Naive thymus-derived CD4-positive, alpha-beta T cell (primary cell): ENCODE measurements at places on chromosomes 5 and 9.

- DNase-seq: no peak
Measured at GRCh38 chr5:127951791-127952190, 131.8 kb upstream of the SLC12A2 start.

DNA sequence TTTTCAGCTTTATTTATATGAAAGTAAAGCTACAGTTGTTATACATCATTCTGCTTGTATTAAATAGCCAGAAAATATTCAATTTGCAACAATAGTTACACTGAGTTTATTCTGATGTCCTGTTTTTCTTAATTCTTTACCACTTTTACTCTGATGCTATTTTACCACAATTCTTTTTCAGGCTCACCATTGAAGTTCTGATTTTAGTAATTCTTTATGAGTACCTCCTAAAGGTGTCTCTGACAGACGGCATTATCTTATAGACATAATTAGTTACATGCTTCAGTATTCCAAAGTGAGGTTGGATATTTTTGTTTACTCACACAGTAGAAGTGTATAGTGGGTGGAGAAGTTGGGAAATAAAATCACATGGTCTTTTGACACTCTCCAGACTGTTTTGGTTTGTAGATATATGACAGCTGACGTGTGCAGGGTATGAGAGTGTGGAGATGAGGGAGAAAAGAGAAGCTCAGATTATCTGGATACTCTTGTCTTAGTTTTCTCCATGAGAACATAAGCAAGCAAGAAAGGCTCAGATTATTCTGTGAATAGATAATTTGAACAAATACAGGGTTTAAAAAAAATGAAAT is 97.4 kb downstream of the FBXO4 start:
- no peak for DNase-seq

DNA sequence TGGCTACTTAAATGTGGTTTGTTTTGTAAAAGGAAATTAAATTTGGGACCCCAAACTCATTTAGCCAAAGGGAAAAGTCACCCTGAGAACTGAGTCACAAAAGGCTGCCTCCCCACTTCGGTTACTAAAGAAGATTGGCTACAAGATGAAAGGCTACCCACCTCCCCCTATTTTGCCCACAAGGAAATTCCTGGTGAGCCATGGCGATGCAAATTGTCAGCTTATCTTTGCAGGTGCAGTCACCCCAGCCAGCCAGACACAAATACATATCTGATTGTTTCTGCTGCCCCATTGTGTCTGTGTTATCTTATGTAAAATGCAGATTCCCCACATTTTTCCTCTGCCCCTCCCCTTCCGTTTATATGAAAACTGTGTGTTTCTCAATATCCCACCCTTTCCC is 8.9 kb downstream of the PAEP start:
- DNase-seq: no peak

- DNase-seq: no peak
Measured at GRCh38 chr5:56677690-56678305, 137.6 kb upstream of the MAP3K1 start.

GRCh38 chr9:82745919-82746318 is 317.0 kb downstream of the RASEF start:
- no peak for DNase-seq

DNA sequence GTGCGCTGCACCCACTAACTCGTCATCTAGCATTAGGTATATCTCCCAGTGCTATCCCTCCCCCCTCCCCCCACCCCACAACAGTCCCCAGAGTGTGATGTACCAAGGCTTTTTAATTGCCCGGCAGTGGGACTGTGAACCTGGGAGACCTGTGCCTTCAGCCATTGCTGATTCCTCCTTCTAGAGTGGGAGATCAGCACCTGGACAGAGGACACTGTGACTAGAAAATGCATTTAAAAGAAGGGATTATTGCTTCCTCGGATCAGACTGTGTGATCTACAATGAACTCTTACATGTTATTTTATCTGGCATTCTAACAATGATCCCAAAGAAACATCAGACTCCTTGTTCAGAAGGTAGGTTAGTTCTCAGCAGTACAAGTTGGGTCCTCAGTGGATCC is 25.9 kb downstream of the CTSL start:
- DNase-seq: no peak

GRCh38 chr5:110376281-110376951 is 350.1 kb downstream of the TMEM232 start:
- DNase-seq: no peak

DNA sequence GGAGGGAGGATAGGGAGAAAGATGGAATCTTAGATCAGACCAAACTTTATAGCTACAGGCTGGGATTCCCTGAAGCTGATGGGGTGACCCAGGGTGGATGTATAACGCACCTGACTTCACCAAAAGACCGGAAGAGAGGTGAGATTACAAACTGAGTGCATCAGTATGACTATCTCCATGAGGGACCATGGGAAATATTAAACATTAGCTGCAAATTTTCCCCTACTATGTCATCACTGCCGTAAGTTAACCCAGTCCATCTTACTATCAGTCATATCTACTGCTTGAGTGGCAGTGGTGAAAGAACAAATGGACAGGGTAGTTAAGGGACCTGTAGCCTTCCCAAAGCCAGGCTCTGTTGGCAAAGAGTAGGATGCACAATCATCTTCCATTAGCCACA is 368.3 kb downstream of the EFNA5 start:
- DNase-seq: no peak

DNA sequence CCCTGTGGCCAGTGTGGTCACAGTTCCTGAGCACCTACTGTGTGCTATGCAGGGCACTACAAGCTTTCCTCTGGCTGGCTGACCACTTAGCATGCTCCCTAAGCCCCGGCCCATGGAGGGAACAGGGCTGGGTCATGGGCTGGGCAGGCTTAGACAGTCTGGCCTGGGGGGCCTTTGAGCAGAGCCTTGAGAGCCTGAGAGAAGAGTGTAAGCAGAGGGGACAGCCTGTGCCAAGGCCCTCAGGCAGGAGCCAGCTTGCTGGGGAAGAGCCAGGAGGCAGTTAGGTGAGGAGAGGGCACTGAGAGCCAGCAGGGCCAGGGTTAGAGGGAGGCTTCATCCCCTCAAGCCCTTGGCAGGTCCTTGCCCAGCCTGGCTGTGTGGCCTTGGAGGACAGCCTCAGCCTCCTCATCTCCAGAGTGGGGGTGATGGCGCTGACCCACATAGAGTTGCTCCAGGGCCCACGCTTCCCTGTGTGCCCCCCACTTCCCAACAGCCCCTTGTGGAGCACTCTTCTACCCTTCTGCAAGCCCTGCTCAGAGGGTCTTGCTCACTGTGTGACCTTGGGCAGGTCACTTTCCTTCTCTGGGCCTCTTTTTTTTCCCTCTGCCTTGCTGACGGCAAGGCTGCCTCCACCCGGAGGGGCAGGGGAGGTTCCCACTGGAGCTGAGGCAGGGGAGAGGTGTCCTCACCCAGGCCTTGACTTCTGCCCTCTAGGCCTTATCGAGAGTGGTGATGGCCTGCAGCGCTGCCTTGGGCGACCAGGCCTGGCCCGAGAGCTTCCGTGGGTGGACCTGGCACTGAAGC is 107.1 kb downstream of the PHF2 start:
- no peak for DNase-seq

DNA sequence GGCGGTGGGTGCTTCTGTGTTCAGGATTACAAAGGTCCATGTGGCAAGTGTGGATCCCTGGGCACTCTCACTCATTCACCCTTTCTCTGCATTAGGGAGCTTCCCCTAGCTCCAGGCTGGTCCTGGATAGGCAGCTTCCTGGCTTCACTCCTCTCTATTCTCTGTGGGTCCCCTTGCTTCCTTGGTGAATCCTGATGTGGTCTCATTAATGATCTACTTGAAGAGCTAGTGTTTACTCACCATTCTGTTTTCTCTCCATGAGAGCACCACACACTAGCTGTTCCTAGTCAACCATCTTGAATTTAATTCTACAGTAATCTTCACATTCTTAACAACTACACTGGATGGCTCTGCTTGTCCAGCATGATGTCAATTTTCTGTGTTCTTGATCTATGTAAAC is 90.0 kb upstream of the PLPPR1 start:
- DNase-seq: no peak

DNA sequence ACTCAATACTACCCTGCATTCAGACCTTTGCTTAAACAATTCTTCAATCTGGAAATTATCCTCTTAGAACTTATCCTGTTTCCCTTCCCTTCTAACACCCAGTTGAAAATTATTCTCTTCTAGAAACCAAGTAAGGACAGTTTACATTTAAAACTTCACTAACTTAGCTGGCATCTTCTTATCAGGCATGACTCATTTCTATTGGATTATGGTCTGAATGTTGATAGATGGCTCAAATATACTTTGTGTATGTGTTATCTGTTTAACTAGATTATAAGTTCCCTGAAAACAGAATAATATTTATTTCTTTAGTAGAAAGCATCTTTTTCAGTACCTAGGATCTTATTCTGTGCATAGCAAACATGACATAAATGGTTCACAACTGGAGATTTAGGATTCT is 161.9 kb downstream of the PPP2R2B start:
- DNase-seq: no peak

DNA sequence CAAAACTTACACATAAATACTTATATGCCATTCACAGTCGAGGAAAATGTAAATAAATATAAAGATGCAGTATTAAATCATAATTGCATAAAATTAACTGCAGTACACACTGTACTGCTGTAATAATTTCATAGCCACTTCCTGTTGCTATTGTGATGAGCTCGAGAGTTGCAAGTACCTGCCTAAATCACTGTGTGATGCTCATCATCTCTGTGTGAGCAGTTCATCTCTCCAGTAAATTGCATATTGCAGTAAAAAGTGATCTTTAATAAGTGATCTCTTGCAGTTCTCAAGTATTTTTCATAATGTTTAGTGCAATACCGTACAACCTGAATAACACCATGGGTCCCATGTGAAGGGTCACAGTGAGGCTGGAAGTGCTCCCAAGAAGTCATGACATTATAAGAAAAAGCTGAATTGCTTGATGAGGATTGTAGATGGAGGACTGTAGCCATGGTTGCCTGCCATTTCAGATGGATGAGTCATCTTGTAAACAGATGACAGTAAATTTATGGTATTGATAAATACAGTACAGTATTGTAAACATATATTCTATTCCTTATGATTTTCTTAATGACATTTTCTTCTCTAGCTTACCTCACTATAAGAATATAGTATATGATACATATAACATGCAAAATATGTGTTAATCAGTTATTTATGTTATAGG is 34.9 kb downstream of the SYK start:
- DNase-seq: no peak

GRCh38 chr9:129726322-129727160 is 26.3 kb downstream of the PTGES start:
- peak; percentile 35 for DNase-seq

DNA sequence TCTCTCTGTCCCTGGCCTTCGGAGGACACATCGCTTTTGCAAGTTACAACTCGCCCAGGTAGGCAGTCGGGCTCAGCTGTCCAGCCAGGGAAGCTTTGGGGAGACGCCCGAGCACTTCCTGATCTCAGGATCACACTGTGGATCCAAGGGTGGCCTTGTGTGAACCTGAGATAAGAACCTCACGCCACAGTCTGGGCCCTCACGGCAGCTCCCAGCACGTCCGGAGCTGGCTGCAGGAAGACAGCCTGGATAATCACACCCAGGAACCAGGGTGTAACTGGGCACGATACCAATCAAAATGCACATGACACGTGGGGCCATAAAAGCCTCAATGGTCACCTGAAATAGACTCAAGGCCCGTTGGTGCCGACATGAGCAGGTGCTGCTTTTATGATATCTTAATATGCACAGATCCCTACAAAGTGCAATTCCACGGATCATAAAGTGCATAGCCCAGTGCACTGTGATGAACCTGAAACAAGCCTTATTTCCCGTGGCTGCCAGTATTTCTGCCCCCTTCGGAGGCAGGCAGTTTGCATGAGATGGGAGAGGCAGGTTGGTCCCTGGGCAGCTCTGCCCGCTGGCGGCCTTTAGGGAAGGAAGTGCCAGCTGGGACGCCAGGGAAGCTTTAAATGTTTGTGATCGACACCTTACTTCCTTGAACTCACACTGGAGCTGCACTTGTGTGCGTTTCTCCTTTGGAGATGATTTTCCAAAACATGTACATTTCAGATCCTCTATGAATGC is 14.5 kb downstream of the SLC6A18 start:
- no peak for DNase-seq

- DNase-seq: no peak
Measured at GRCh38 chr5:61784341-61784740, 452.3 kb downstream of the ZSWIM6 start.

GRCh38 chr5:61486476-61486875 is 154.4 kb downstream of the ZSWIM6 start:
- DNase-seq: no peak

- DNase-seq: no peak
Measured at GRCh38 chr9:101398930-101399642, 435 bp downstream of the ZNF189 start.

DNA sequence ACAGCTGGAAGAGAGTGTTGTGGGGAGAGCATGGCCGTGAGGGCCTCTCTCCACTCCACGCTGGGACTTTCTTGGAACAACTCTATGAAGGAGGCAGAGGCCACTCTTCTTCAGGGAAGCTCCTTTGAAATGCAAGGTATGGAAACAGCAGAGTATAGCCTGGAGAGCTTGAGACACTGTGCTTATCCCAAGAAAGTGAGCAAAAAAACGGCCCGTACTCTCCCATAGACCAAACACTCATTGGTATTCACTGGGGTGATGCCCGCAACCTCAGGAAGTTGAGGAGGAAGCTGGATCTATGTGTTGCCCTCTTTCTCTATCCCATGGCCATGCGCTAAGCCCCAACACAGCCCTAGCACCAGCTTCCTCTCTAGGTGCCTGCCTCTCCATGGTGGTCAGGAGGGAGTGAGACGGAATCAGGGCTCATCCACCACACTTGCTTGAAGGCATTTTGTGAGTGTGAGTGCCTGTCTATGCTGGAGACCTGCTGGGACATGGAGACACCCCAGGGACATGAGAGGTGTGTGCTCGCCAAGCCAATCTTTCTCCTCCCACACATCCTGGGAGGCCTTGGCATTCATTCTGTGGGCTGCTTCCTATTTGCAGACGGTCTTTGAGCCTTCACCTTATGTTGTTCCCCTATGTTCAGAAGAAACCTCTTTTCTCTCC is 616.6 kb downstream of the IRX1 start:
- no peak for DNase-seq

GRCh38 chr5:111635916-111636570 is 121.0 kb downstream of the NREP start:
- no peak for DNase-seq

DNA sequence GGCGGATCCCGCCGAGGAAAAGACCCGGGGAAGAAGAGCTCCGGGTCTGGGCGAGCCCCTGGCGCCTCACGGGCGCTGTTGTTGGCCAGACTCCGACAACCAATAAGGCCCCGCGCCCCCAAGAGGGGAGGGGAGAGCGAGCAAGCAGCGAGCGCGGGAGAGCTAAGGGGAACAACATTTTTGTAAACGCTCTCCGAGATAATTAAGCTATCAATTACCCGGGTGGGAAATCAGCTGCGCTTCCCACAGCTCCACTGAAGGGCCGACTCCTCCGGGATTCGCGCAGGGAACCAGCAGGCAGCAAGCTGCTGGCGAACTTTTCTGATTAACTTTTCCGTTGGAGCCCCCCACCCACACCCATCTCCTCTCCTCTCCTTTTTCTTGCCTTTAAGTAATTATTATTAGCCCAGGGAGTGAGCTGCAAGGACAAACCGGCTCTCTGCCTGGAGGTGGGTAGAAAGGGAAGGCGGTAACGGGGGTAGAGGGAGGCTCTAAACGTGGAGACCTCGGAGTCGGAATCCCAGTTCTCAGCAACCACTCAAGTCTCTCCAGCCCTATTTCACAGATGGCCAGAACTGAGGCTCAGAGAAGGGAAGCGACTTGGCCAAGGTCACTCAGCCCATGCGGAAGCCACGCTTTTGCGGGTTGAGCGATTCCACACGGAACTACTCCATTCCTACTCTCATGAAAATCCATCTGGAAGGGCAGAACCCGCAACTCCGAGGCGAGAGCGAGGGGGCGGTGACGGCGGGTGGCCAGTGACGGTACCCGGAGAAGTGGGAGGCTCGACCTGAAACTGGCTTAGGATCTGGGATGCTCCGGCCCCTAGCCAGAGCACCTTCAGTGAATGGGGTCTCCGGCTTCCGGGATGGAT is 1.3 kb downstream of the ASTN2 start:
- DNase-seq: no peak
